Activated T-helper 1 cell treated with anti-CD3 and anti-CD28 coated beads, Interleukin-12 subunit alpha, Interleukin-12 subunit beta, Interleukin-2, Interleukin-4 antibody, amounts not matched to agents 30 ng/mL and 10 ng/mL and 1 ng/mL, durations not matched to agents 14 hours and 24 hours and 36 hours (primary cell): ENCODE measurements at places on chromosomes 3 and 15.

- no peak for DNase-seq
These were observed 107.7 kb upstream of the PLSCR5 start for GRCh38 chr3:146712806-146713205.

- no peak for DNase-seq
These were observed 179.1 kb downstream of the WDR72 start for GRCh38 chr15:53580366-53580765.

- no peak for DNase-seq
These were observed 228.5 kb downstream of the PTPRG start for GRCh38 chr3:61789861-61790260.

- no peak for DNase-seq
These were observed 21.4 kb downstream of the CALML4 start for GRCh38 chr15:68183616-68184315.

GRCh38 chr3:132262956-132263355, 54.3 kb upstream of the ACP3 start:
- no peak for DNase-seq

- no peak for DNase-seq
These were observed 227.6 kb downstream of the NECTIN3 start for GRCh38 chr3:111299192-111299615.

GRCh38 chr3:34179716-34180115, 381.3 kb downstream of the PDCD6IP start:
- no peak for DNase-seq

- DNase-seq: no peak
These were observed 334.1 kb downstream of the RBMS3 start for GRCh38 chr3:29614954-29615353.
